ENCODE measurements at places on chromosomes 2 and 18. TPM values are rescaled to one million over a fixed set of nuclear protein-coding genes. Genes with fewer than 3 reads are reported as not detected.

Gene GCA
- total RNA-seq = 17.2 TPM

Gene AGXT
- not detected for total RNA-seq

Gene MYL12A
- total RNA-seq = 787 TPM

Gene HOXD4
- total RNA-seq = not detected

Gene IL1F10
- total RNA-seq = not detected

Gene COL3A1
- not detected for total RNA-seq

Gene TUBA4B
- not detected for total RNA-seq

Gene GLI2
- 0.28 TPM for total RNA-seq

Gene SLC39A6
- 29.4 TPM for total RNA-seq

Gene GTF2A1L
- total RNA-seq = not detected

All from activated CD8-positive, alpha-beta memory T cell treated with anti-CD3 and anti-CD28 coated beads, Interleukin-2, amount 10 ng/mL, durations not matched to agents 7 days and 5 days (primary cell).